Stimulated activated CD8-positive, alpha-beta memory T cell treated with anti-CD3 and anti-CD28 coated beads, Interleukin-7, amount 100 ng/mL, for 1 hour (primary cell): ENCODE measurements at places on chromosomes 3 and 15.

DNA sequence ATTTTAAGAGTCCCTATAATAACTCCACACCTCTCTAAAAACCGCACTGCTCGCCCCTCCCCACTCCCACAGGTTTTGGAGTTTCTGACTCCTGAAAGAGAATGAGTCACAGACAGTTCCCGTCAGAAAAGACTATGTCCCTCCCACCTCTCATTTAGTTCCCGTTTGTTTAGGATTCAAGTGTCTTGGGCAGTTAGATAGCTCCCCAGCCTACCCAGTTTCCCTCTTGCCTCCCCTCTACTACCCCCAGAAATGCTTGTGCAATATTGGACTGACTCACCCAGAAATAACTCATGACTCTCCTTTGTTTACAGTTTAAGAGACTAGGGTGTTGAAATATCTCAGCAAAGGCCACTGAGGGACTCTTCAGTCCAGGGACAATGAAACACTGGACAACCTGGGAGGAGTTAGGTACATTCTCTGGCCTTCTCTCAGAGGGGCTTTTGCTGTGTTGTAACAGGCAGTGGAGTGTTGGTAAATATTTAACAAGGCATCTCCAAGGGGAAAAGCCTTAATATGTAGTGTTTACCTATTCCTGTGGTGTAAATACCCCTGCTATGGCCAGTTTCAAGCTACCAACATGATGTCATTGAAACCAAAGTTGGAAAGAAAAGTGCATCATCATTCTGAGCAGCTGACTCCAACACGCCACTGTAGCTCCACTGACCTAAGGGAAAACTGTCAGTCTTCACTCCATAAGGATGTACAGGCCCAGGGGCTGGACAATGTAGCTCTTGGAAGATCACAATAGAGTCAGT lies 96.1 kb upstream of the CHD2 start:
- no peak for DNase-seq

DNA sequence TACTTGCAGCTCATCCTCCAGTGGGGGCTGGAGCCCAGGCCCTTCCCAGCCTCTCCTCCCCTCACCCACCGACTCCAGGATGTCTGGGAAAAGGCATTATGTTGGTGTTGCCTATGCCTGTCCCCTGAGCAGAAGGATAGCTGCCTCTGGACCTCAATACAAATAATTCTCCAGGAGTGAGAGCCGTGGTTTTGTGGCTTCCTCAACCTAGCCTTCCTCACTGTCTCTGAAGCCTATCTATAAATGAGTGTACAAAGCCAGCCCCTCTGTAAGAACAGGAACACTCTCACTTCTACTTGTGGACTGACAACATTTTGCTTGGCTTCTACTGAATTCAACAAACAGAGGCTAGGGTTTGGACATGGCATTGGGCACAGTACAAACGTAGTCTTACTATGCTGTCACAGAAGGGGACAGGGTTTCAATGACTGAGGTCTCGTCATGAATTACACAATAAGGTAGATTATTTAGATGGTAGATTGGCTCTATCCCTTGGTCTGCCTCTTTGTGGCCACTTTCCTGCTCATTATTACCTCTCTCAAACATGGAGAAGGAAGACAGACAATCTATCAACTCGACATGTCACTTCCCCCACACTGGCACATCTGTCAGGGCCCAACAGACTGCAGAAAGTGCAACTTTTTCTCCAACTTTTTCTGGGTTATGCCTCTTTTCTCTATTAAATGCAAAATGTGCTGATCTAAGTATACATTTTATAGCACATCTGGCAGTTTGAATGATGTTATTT lies 82.8 kb upstream of the MEX3B start:
- no peak for DNase-seq

DNA sequence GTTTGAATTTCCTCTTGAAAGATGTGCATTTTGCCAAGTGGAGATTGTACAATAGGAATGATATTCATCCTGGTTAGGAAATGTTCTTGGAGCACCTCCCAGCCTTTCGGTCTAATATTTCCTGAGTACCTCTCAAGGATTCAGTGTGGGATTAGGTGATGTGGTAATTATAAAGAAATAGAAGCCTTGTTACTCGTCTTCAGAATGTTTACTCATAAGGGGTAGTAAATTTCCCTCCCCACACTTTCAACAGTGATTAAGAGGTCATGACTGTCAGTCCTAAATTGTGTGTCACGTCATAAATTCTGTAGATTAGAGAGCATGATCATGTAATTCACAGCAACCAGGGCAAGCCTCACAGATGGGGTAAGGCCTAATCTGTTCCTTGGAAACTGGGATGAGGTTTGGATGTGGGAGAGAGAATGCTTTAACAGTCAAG lies 633.1 kb upstream of the TBL1XR1 start:
- no peak for DNase-seq

- DNase-seq: no peak
Observed at GRCh38 chr3:99856437-99857220, 39.0 kb downstream of the CMSS1 start.
